Cortex of kidney (tissue), 1 donor: ENCODE measurements at places on chromosomes 6 and 20.

- DNase-seq = no peak
These were observed 62.0 kb downstream of the SYNE1 start for GRCh38 chr6:152575161-152575560.

DNA sequence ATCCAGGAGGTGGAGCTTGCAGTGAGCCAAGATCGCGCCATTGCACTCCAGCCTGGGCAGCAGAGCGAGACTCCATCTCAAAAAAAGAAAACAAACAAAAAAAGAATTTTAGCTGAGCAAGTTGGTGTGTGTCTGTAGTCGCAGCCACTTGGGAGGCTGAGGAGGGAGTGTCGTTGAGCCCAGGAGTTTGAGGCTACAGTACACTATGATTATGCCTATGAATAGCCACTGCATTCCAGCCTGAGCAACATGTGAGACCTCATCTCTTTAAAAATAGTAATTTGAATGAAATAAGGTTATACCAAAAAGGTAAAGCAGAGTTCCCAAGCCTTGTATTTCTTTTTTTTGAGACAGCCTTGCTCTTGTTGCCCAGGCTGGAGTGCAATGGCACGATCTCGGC, 19.8 kb downstream of the MTRES1 start:
- DNase-seq = no peak

DNA sequence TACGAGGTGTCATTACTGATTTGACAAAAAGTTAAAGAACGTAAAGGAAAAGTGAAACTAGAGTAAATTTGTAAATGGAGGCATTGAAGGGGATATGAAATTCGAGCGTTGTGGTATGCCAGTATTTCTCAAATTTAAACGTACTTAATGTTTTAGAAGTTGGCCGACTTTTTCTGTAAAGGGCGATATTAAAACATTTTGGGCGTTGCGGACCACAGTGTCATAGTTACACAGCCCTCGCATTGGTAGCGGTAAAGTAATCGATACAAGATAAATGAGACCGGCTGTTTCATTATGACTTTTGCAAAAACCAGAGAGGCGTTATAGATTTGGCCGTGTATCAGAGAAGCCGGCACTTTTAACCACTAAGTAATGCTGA, 39.6 kb downstream of the OR2B2 start:
- DNase-seq = no peak

GRCh38 chr6:2376429-2377355, 131.3 kb upstream of the GMDS start:
- no peak for DNase-seq

GRCh38 chr6:64012351-64013001, 376.9 kb downstream of the PHF3 start:
- DNase-seq = no peak

- DNase-seq = no peak
These were observed 6.7 kb downstream of the TOX2 start for GRCh38 chr20:43921227-43921780.

- DNase-seq = no peak
These were observed 368.2 kb upstream of the CITED2 start for GRCh38 chr6:139742671-139743070.

- DNase-seq = no peak
These were observed 1.1 kb downstream of the SOX4 start for GRCh38 chr6:21594416-21595281.

- DNase-seq = no peak
These were observed 340.7 kb downstream of the LMBRD1 start for GRCh38 chr6:69456086-69456485.

- no peak for DNase-seq
These were observed 78.0 kb downstream of the VEGFA start for GRCh38 chr6:43847741-43848630.

DNA sequence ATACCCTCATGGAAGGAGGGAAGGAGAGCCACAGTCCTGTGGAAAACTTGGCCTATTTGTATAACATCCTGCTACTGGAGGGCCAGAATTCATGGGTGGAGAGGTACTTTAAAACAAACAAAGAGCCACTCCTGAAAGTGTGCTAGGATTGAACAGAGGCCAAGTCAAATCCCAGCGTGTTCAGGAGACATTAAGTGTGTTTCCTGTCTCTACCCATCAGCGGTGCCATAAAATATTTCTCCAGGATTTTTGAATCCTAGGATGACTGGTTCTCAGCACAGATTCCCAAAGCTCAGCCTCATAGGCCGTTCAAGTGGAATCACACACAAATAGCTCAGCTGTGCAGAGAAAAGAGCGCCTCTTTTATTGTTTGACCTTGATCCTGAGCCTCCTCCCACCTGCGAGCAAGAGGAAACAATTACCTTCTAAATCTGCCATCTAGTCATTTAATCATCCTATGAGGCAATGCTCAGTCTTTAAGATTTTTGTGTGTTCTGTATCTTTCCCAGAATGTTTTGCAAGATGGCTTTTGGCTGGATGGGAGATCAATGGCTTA, 31.8 kb upstream of the RALGAPA2 start:
- no peak for DNase-seq
